RPMI7951 (cell line): ENCODE measurements at places on chromosomes 3 and 15. TPM values are rescaled to one million over a fixed set of nuclear protein-coding genes. Genes with fewer than 3 reads are reported as not detected.

DNA sequence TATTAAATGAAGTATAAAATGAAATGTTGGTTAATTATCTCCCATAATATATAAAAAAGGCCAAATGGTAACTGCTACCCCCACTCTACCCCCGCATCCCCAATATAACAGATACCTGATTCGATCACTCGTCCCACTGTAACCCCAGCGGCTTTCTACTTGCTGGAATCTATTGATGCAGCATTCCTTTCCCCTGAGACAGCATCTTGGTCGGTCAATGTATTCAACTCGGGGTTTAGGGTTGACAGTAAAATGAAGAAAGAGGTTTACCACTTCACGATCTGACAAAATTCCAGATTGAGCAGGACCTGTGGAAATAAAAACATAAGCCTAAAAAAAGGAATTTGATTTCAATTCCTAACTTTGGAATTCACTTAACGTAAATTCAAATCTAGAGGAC lies 18.6 kb upstream of the C15orf40 start:
- peak; percentile 26 for DNase-seq

Gene FBXW12
- total RNA-seq, result not detected in 2 replicates

DNA sequence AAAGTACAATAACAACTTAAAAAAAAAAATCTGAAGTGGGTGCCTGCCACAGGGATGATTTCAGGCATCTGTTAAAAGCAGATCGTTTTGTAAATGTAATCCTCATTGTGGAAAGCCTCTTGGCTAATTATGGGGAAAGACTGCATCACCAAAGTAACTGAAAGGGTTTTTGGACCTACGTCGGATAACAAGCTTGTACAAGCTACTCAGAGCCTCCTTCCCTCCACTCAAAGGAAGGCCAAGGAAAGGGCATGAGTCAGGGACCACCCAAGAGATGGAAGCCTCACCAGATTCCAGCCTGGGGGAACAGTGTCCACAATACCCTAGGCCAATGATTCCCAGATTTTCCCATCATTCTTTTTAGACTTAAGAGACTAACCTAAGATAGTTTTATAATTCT lies 84.3 kb downstream of the ATP1B3 start:
- peak; percentile 82 for DNase-seq

Gene TMEM158
- 152 and 160 TPM in 2 replicates for total RNA-seq

DNA sequence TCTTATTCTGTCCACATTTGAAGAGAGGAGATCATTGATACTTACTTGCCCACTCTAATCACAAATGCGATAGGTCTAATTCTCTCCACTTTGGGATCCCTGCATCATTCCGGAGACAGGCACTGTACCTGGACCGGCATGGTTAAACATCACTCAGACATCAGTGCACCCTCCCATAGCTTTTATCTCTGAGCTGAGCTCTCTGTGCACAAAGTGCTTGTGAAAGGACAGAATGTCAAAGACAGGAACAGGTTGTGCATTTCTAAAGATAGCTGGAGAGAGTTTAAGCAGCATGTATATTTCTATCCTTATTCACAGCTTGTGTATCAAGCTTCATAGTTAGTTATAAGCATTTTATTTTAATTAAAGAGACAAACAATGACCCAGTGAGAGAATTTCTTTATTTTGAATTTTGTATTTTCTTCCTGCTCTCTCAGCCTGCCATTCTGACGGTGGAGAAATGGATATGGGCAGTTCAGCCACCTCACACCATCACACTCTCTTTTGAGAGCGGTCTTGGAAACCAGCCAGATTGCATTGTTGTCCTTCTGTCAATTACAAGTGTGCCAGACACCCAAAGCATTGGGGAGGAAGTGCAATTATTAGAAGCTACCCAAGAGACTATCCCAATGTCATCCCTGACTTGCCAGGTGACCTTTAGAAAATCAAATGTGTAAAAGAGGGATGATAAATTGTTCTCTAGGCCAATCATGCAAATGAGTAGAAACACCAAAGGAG lies 65.2 kb upstream of the CHL1 start:
- no peak for DNase-seq

DNA sequence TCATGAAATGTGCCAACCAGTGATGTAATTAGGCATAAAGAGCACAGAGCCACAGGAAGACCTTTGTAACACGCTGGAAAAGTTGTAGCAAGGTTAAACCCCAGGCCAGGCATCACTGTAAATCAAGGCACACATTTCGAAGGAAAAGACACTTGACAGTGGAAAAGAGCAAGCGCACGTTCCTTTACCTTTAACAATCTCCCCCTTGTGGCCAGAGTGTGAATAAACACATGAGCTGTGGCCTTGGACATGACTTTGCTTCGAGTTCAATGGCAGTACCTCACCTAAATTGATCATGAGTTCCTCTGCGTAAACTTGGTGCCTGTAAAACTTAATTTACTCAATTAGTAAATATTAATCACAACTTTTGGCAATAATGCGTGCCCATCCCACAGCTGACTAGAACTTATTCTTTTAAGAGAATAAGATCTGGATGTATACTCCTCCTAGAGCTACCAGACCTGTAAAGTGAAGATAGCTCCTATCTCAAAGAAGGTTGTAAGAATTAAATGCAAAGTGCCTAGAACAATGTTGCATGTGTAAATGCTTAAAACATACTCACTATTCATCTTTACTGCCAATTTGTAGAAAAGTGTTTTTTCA lies 757.0 kb upstream of the NECTIN3 start:
- peak; percentile 70 for DNase-seq

DNA sequence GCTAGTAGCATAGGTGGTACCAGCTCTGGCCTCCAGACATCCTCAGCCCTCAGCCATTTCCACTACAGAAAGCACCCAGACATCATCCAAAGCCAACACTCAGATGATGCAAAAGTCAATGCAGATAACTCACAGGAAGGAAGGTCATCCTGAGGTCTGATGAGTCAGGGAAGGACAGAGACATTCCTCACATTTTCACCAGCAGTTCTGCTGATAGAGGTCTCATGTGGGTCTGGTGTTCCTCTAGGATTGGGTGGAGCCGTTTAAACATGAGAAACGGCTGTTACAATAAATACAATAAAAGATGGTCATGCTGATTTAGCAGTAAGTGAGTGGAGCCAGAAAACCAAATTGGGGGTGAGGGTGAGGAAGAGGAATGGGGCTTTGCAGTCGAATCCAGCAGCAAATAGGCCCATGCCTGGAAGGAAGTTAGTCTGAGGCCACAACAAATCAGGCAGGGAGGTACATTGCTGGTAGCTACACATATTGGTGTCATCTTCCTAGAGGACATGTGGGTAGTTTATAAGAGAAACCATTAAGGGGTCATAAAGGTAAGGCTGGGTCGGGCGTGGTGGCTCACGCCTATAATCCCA lies 33.3 kb upstream of the FLNB start:
- peak; percentile 99 for DNase-seq

Gene ADAMTS7
- 6.8 and 9.7 TPM in 2 replicates for total RNA-seq

GRCh38 chr3:190696777-190697501 lies 165.6 kb downstream of the GMNC start:
- DNase-seq, result peak; percentile 42

DNA sequence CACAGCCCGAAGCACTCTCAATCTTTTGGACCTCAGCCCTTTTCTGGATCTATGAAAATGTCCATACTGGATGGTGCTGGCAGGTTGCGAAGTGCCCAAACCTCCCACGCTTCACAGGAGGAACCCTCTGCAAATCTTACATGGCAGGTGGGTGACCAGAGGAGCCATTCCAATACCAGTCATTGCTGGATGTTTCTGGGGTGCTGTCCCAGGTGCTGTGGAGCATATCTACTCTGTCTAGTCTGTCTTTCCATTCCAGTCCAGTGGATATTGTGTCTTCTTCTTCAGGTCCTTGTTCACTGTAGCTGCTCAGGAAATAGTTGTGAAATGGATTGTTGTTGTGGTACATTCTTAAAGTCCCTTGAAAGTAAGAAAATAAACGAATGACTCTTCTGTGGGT lies 10.7 kb upstream of the ADIPOQ start:
- no peak for DNase-seq

Gene P2RY12
- not detected in 2 replicates for total RNA-seq

- DNase-seq, result peak; percentile 23
These were observed 17.7 kb downstream of the ATG7 start for GRCh38 chr3:11289864-11290263.

DNA sequence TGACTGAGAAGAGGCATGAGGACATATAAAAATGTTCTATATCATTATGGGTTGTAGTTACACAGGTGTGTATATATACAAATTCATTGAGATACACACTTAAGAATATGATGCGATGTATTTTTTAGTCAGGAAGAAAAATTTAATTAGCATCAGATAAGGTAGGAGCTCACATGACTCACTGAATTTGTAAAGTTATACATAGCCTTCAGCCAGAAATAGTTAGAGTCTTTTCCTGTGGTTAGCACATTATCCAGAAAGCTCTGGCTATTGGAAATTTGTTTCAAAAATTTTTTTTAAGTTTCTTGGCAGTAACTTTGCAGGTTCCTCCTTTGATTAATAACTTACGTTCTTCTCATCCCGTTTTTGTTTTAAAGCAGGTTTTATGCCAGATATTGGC lies 88.6 kb downstream of the STT3B start:
- peak; percentile 5 for DNase-seq

DNA sequence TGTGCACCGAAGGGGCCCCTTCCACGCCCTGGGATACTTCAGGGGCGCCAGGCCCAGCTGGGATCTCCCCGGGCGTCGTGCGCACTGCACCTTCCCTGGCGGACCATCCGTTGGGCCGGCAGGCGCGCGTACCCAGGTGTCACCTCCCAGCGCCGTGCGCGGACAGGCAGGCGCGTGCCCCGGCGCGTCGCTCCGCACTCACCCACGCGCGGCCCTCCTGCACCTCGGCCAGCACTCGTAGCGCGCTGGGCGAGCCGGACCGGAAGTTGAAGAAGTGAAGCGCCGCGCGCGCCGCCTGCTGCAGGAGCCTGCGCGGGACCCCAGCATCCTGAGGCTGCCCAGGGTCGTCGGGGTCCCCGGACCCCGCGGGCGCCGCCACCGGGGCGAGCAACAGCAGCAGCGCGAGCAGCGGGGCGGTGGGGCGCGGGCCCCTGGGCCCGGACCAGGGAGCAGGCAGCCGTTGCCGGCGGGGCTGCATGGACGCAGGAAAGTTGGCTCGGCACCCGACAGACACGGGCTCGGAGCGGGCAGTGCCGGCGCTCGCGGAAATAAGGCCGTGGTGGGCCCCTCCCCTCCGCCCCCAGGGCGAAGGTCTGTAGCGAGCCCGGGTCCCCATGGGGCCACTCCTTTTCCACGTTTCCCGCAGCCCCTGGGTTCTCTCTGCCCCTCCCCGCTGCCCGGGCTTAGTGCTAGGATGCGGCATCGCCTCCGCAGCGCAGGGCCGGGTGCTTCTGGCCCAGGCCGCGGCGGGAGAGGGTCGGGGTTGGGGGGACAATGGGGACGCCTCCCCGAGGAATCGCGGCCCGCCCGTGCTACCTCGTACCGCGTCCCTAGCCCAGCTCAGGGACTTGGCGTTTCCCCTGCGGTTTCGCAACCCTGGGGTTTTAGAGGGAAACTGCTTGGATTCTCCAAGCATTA lies at the start of gene RARRES1:
RARRES1 (minus strand) TSS at position 520 of the 918 bp plus-strand sequence; CDS start at position 478, 42 bp downstream.
- DNase-seq, result peak; percentile 59

DNA sequence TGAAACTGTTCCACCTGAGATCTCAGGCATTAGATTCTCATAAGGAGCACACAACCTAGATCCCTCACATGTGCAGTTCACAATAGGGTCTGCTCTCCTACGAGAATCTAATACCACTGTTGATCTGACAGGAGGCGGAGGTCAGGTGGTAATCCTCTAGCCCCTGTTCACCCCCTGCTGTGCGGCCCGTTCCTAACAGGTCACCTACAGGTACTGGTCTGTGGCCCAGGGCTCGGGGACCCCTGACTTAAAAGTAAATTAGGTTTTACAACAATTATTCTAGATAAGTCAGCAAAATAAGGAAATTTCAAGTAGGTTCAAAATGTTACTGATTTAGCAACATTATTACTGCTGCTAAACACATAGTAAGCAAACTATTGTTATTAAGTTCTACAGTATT lies 58.2 kb downstream of the CFAP20DC start:
- DNase-seq, result no peak

Gene COL6A5
- not detected in 2 replicates for total RNA-seq

DNA sequence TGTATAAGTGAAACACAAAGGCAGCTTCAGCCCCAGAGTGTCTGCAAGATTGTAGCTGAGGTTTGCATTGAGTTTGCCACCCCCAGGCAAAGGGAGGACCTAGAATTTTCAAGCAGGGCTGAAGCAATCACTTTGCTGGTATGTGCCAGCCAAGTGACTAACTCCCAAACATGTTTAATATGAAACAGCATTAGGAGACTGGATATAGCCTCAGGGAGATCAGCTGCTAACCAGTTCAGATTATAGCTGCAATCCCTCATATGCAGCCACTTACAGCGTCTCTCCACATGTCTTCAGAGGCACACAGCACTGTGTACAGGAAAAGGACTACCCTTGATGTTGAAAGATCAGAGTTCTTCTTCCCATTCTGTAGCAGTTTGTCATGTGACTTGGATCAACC lies 38.4 kb upstream of the PPP2R3A start:
- peak; percentile 98 for DNase-seq

Gene DISP2
- 0.24 and 0.59 TPM in 2 replicates for total RNA-seq

DNA sequence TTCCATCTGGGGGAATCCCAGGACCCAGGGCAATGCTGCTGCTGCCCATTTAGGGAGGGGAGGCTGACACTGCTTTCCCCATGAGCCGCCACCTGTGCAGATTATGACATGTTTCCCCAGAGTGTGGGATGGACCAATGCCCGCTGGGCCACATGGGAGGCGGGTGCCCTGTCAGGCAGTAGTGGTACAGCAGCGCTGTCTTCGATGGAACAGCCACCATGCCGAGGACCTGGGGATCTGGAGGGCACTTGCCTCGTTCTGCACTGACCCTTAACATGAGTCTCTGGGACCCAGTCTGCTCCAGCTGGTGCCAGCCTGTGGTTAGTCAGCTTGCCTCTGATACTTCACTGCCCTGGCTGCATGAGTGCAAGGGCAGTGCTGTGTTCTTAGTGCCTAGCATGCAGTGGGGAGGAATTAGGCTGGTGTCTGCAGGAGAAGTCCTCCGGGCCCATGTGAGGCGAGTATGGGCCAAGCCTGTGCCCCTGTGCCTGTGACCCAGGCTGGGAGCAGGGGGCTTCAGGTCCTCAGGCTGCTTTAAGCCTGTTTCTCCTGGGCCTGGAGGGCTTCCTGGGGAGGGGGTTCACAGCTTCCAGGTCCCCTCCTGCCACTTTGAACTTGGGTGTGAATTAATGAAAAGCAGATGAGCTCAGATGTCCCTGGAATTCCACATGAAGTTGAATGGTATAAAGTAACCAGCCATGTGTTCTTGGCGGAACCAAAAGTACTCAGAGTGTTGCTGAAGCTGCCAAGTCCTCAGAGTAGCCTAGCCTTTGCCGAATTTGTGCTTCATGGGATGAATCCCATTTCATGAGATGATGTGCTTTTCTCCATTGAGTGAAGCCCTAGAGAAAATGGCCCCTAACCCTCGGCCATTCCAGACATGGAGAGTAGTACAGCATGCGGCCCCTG lies 22.9 kb downstream of the KLF13 start:
- DNase-seq, result no peak

DNA sequence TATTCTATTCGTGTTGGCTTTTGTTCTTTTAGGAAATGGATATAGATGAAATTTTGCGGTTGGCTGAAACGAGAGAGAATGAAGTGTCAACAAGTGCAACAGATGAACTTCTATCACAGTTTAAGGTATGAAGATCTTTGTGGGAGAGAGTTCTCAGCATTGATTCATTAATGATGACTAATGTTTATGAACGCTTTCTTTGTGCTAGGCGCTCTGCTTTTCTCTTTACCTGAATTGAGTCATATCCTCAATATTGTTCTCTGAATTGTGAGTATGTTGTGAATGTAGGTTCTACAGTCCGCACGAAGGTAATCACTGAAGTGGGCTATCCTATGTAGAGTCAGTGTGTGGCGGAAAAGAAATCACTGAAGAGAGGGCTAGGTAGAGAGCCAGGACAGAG lies 81.2 kb downstream of the CHD2 start:
- DNase-seq, result no peak

Gene GRM2
- total RNA-seq, result 0.10 and 0.12 TPM in 2 replicates

Gene MRPL3
- 194 and 195 TPM in 2 replicates for total RNA-seq

- DNase-seq, result peak; percentile 50
These were observed 89.2 kb downstream of the RBPMS2 start for GRCh38 chr15:64686130-64686735.
